ENCODE measurements at places on chromosomes 6 and 20.

- no peak for DNase-seq
These were observed 12.5 kb downstream of the ALDH8A1 start for GRCh38 chr6:134937426-134937825.

GRCh38 chr6:25462235-25462897 lies 183.2 kb downstream of the CARMIL1 start:
- DNase-seq, result no peak

- DNase-seq, result no peak
These were observed 32.1 kb upstream of the CENPW start for GRCh38 chr6:126307849-126308248.

DNA sequence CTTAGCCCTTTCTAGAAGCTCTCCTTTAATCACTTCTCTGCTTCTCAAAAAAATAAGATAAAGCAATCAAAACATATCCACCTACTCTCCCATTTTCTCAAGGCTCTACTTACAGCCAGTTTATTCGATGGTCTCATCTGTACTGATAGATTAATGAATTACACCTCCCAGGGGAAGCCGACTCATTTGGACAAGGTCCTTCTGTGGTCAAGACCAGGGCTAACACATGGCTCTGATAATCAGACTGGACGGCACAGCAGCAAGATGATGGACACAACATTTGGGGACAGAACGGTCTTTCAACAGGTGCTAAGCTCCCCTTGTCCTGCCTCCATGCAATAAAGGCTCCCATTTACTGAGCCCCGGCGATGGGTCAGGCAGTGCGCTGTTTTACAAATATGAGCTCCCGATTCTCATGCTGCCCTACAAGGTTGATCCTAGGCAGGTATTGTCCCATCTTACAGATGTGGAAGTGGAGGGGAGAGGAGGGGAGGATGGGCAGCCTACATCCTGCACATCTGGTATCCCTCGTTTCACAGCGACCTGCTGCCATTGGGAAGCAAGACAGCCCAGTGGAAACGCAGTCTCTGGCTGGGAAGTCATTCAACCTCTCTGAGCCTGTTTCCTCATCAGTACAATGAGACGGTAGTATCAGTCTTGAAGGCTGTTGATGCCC lies 15.7 kb downstream of the CPNE5 start:
- DNase-seq, result no peak

DNA sequence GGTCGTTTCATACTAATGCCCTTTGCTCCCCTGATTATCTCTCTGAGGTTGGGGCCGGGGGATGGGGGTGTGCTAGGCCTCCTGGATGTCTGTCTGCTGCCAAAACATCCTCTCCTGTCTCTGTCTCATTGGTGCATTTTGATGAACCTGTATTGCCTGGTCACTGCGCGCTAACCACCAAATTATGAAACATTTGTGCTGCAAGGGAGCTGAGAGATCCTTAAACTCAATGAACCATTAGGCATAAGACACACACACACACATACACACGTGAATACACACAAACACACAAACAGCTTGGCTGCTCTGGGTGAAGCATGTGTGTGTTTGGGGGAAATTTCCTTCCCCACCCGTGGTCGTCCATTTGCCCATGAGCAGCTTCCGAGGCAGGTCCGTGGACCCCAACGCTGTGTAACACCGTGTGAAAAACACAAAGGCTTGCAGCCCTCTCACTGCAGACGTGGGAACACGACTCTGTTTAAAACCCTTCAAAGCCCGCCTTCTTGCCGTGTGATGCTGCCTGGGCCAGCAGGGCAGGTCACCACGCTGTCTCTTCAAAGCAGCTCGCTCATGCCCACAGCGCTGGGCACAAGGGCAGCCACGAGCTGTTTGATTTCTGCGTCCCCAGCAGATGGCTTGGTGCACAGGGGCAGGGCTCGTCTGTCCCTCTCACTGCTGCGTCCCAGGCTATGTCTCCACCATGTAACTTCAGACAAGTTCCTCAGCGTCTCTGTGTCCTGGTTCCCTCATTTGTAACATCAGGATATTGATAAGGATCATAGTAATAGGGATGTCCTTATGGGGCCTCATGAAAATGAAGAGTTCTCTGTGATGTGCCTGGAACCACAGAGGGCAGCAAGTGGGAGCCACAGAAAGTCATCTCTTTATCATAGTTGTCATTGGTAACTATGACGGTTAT lies 96.8 kb downstream of the CDH26 start:
- DNase-seq, result no peak

DNA sequence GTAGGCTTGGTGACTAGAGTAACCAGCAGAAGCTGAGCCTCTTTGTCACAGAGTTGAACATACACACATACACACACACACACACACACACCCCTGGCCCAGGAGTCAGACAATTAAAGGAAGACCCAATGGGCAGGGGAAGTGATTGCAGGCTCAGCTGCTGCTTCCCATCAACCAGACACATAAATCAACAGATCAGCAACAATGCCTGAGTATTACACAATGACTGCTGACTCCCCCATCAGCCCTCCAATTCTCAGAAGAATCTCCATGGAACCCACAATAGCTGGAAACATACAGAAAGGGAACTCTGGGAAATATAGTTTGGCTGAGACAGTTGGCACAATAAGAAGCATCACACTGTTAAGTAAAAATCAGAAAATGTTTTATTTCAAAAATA lies 270.4 kb upstream of the PLCB4 start:
- peak; percentile 73 for DNase-seq

DNA sequence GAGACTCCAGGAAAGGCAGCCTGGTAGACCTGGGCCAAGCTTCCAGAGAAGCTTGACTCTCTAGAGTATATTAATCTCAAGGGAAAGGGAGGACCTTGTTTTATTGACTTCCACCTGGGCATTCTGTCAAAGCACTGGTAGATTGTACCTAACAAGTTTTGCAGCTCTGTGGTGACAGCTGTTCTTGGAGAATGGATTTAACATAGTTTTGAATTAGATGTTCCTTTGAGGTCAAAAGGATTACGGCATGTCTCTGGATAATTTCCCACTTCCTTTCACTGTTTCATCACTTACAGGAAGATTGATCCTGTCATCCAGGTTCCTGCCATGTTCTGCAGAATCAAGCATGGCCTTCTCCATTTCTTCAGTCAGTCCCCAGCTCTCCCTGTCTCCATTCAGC lies 246.0 kb downstream of the PHACTR1 start:
- no peak for DNase-seq

- DNase-seq, result no peak
These were observed 3.6 kb downstream of the CYP39A1 start for GRCh38 chr6:46648869-46649492.

GRCh38 chr20:57813509-57814269 lies 103.9 kb upstream of the PMEPA1 start:
- no peak for DNase-seq

GRCh38 chr6:53398247-53399026 lies 49.7 kb upstream of the ELOVL5 start:
- no peak for DNase-seq

DNA sequence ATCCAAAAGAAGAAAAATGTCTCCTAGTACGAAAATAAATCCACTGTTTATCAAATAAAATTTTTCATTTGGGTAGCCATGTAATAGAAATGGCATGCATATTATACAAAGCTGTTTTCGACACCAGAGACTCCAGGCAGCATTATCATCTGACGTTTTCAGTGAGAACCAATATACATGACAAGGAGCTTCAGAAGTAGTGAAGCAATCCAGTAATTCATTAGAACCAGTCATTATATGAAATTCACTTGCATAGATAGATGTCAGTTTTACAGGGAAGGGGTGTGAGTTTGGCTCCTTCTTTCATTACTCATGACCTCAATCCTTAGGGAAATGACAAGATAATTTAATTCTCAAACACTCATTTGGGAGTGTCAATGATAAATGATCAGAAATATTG lies 14.7 kb downstream of the HTR1B start:
- DNase-seq, result no peak

- DNase-seq, result no peak
These were observed 302.3 kb downstream of the HIVEP2 start for GRCh38 chr6:142642651-142643050.
